ENCODE measurements at places on chromosomes 3 and 15. TPM values are rescaled to one million over a fixed set of nuclear protein-coding genes. Genes with fewer than 3 reads are reported as not detected.

- no peak for DNase-seq
Observed at GRCh38 chr3:100114413-100115030, at the start of gene FILIP1L. Gene FILIP1L, minus strand, starts transcription at chr3:100114501.

GRCh38 chr3:143298886-143299535 lies 179.4 kb downstream of the CHST2 start:
- DNase-seq: no peak

- no peak for DNase-seq
Observed at GRCh38 chr3:45516829-45517228, 77.7 kb upstream of the LIMD1 start.

DNA sequence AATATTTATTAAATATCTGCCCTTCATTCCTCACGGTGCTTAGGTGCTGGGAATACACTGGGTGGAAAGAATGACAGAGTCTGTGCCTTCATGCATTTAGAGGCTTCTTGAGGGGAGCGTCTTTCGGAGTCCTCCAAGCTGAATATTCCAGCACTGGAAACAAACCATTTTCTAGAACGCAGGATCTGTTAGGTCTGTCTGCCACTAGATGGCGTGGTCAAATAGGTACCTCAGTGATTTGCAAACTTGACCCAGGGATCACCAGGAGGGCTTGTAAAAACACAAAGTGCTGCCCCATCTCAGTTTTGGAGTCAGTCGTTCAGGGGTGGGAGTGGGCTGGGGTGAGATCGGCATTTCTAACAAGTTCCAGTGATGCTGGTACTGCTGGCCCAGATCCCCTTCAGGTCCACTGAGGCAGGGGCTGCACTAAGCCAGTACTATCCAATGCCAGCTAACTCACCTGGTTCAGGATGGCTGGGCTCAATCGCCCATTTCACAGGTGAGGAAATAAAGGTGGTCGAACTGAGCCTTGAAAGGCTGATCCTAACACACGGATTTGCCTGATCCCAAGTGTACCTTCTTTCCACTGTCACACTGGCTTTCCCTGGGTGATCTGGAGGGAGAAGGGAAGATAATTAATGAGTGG lies 14.8 kb downstream of the ARNT2 start:
- DNase-seq: no peak

GRCh38 chr15:40763801-40764628 lies at the start of gene GCHFR:
Gene GCHFR, plus strand, starts transcription at chr15:40764068. Its CDS starts 113 bp downstream, at chr15:40764181.
- peak; percentile 63 for DNase-seq

DNA sequence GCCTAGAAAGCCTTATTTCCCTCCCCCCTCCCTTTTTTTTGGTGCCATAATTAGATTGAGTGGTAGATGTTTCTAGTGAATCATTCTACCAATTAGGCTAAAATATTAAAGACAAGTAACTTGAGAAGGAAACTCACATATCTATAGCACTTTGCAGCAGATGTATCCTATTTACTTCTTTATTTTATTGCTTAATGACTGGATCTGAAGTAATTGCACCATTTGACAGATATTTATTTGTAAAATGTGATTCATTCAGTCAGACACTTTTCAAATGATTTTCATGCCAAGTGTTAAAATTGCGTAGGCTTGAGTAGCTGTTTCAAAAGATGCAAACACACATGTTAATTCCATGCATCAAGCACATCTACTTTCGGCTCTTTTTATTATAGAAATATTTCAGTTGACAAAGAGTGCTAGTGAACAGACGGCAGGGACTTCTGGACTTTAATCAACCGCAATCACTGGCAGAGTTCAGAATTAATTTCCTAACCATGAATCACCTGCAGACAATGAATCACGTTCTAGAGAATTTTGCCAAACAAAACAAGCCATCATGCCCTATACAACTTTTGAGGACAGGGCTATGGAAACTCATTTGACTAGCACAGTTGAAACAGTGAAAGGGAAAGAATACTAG lies 636.8 kb downstream of the MECOM start:
- DNase-seq: peak; percentile 21

DNA sequence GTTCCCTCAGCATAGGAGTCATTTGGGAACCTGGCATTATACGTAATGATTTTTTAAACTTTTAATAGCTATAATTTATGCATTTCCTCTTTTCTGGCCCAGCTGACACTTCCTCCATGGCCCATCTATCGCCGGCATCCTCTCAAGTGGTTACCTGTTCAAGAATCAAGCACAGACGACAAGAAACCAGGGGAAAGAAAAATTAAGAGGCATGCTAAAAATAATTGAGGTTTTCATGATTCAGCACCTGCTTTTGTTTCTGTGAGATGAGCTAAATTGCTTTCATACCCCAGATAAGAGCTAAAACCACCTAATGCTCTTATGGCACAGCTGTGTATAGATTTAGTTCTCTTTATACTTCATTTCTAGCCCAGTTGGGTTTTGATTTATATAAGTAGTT lies 1.7 kb downstream of the SPCS1 start:
- DNase-seq: no peak

DNA sequence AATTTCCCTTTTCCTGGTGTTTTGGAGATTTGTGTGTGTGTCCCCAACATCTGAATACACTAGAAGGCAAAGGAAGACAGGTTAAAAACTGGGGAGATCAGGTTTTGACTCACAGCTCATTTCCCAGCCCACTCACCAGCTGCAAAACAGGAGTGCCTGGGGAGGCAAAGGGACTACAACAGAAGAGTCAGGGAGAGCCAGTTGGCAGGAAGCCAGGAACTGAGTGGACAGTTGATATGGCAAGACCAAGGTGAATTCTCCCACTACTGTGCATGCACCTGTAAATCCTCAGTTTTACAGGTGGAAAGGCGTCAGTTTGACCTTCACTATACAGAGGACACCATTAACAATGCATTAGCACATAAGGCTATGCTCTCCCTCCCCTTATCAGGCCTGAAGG lies 901.5 kb upstream of the SEMA6D start:
- peak; percentile 14 for DNase-seq

Gene GPR149
- total RNA-seq: not detected

Gene FBXL22
- 58.4 TPM for total RNA-seq

Gene EOMES
- total RNA-seq: 0.58 TPM

Measured in mucosa of gallbladder (tissue), 1 donor.